ENCODE measurements at places on chromosomes 1 and 21.

DNA sequence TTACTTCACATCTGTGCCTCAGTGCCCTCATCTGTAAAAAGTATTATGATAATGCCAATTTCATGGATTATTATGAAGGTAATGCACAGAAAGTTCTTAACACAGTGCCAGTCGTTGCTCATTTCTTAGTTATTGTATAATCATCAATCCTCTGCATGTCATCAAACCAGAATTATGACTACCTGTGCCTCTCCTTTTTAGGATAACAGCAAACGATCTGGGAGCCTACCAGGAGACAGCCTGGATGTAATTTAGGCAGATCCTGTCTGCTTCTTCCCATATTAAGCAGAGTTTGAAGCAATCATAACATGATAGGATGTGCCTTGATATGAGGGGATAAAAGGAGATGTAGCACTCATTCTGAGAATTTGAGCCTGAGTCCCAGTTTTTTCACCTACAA is 177.4 kb upstream of the DPT start:
- no peaks in the 10 kb centered on the region for H3K36me3 ChIP-seq
- H3K27ac ChIP-seq: peak overlapping the region; percentile 41
- no peak overlapping the region for H3K4me3 ChIP-seq

GRCh38 chr1:4093856-4094565 is 193.9 kb upstream of the C1orf174 start:
- H3K4me1 ChIP-seq: no peaks in the 10 kb centered on the region
- H3K27ac ChIP-seq: no peak overlapping the region
- DNase-seq: peak; percentile 45

DNA sequence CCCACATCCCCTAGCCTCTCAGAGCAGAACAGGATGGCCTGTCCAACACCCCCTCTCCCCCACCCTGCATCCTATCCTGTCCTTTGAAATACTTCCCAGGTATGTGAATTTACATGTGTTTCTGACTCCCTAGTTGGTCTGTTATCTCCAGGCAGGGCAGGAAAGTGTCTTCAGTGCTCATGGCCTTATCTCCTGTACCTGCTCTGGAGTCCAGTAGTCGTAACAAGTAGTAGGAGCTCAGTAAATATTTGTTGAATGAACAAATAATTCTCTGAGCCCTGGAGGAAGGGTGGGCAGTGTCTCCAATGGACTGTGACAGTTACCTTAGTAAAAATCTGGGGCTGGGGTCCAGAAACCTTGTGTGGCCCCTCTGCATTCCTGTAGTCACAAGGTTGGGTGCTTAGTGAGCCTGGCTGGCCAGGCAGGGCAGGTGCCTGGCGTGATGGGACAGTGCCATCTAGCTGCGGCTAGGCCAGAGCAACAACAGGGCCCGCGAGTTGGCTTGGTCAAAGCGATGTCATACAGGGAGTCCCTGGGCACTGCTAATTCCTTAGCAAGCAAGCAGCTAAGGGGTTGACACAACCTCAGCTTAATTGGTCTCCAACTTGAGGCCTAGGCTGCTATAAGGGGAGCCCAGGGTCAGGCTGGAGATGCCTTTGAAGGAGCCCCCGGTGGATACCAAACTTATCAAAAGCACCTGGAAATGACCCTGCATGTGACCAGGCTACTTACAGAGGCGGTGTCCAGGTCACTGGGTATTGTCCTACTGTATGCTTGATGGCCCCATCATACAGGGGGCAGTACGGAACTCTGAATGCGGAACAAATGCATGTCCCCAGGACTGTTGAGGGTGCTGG is 89.0 kb upstream of the PPM1J start:
- peaks cover under 1% of the 10 kb centered on the region for H3K4me1 ChIP-seq
- DNase-seq: no peak
- no peak overlapping the region for H3K27ac ChIP-seq

GRCh38 chr1:156476501-156477298 is 23.9 kb downstream of the MEF2D start:
- peaks cover 66% of the 10 kb centered on the region for H3K4me1 ChIP-seq
- H3K27me3 ChIP-seq: no peaks in the 10 kb centered on the region
- peak overlapping the region; percentile 83 for H3K27ac ChIP-seq
- DNase-seq: no peak
- no peak overlapping the region for H3K4me3 ChIP-seq
- peaks cover 97% of the 10 kb centered on the region for H3K36me3 ChIP-seq

GRCh38 chr21:28338701-28339305 is 653.9 kb downstream of the LTN1 start:
- H3K4me3 ChIP-seq: no peak overlapping the region
- H3K27ac ChIP-seq: no peak overlapping the region
- H3K36me3 ChIP-seq: no peaks in the 10 kb centered on the region
- peaks cover 7% of the 10 kb centered on the region for H3K4me1 ChIP-seq
- DNase-seq: no peak

DNA sequence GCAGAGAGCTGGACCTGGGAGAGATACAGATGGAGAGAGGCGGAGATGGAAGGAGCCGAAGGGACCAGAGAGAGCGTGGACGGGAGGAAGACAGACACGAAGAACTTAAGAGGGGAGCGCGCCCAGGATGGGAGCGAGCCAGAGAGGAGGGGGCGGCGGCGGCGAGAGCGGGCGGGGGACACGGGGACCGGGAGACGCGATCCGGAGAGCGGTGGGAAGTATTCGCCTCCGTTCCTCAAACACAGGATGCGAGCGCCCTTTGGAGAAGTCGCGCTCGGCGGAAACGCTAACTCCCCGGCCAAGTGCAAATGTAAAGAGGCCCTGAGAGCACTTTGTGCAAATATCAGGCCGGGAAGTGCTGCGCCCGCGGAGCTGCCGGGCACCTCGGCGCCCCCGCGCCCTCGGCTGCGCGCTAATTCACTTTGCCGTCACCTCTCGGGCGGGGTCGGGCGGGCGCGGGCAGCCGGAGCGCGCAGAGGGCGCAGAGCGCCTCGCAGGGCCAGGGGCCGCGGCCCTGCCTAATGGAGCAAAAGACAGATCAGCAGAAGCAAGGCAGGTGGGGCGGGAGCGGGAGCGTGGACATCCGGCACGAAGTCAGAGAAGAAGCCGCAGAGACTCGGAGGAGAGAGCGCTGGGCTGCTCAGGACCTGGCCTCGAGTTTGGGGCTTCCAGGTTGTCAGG is 281.2 kb downstream of the RRAGC start:
- no peaks in the 10 kb centered on the region for H3K36me3 ChIP-seq
- H3K4me3 ChIP-seq: peak overlapping the region; percentile 37
- H3K27ac ChIP-seq: no peak overlapping the region
- peaks cover 32% of the 10 kb centered on the region for H3K27me3 ChIP-seq

- H3K27ac ChIP-seq: no peak overlapping the region
- no peaks in the 10 kb centered on the region for H3K4me1 ChIP-seq
- DNase-seq: no peak
- no peaks in the 10 kb centered on the region for H3K27me3 ChIP-seq
Observed at GRCh38 chr1:243409284-243409683, 153.4 kb downstream of the SDCCAG8 start.

- no peak for DNase-seq
- H3K4me1 ChIP-seq: no peaks in the 10 kb centered on the region
- H3K27ac ChIP-seq: no peak overlapping the region
- no peak overlapping the region for H3K4me3 ChIP-seq
- H3K36me3 ChIP-seq: no peaks in the 10 kb centered on the region
Observed at GRCh38 chr1:95893921-95894320, 659.9 kb downstream of the RWDD3 start.

DNA sequence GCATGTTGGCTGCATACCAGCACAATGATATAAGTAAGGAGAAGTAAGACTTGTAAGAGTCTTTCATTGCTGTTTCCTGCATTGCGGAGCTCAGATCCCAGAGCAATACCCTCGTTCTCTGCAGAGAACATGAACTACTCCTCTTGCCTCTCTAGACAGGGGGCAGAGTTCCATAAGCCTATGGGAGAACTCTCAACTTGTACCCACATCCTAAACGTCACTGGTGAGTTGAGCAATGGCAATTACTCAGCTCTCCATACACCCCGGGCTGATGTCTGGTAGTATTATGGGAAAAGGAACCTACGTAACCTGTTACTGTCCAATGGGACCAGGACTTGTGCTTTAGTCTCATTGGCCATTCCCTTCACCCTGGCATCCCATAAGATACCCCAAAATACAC is 27.3 kb upstream of the ZNF496 start:
- H3K4me1 ChIP-seq: peaks cover 7% of the 10 kb centered on the region
- no peak overlapping the region for H3K27ac ChIP-seq
- H3K36me3 ChIP-seq: no peaks in the 10 kb centered on the region
- H3K4me3 ChIP-seq: no peak overlapping the region

GRCh38 chr1:3186526-3186921 is 117.5 kb downstream of the PRDM16 start:
- no peaks in the 10 kb centered on the region for H3K36me3 ChIP-seq
- no peak for DNase-seq
- peak overlapping the region; percentile 25 for H3K27ac ChIP-seq

GRCh38 chr1:205260948-205261732 is 33.4 kb downstream of the TMCC2 start:
- H3K4me3 ChIP-seq: no peak overlapping the region
- no peak overlapping the region for H3K27ac ChIP-seq
- H3K36me3 ChIP-seq: no peaks in the 10 kb centered on the region

DNA sequence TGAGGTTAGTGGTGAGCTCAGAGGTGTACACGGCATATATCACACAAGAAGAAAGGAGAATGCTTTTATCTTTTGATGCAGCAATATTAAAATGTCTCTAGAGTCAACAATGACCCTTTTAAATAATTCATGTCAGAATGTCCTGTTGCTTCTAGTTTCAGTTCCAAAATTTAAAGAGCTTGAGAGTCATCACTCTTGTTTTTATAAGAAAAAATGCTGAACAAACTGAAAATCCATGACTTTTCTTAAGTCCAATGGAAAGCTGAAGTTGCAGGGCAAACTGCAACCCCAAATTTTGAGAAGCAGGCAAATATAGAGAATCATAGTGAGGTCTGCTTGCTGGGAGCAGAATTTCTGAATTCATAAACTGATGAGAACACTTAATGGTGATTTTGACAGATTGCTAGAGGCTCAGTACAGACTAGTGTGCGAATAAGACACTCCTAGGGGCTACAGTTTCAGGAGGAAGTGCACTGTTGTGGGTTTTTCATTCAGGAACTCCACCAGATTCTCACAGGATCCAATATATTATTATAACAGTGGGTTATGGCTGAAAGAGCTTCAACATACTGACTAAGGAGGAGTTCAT is 135.1 kb downstream of the CLIC6 start:
- H3K36me3 ChIP-seq: peaks cover 5% of the 10 kb centered on the region
- H3K27me3 ChIP-seq: no peaks in the 10 kb centered on the region
- H3K4me1 ChIP-seq: peaks cover 23% of the 10 kb centered on the region
- H3K27ac ChIP-seq: no peak overlapping the region
- H3K4me3 ChIP-seq: no peak overlapping the region

- H3K4me1 ChIP-seq: peaks cover 34% of the 10 kb centered on the region
- no peak for DNase-seq
- peaks cover 54% of the 10 kb centered on the region for H3K27me3 ChIP-seq
- H3K27ac ChIP-seq: no peak overlapping the region
Observed at GRCh38 chr1:190476321-190476720, 1.3 kb downstream of the BRINP3 start.

- peaks cover 16% of the 10 kb centered on the region for H3K27me3 ChIP-seq
- no peak for DNase-seq
- no peaks in the 10 kb centered on the region for H3K36me3 ChIP-seq
- peak overlapping the region; percentile 77 for H3K4me3 ChIP-seq
Observed at GRCh38 chr21:17513214-17514123, 626 bp downstream of the CXADR start.

GRCh38 chr1:210758261-210758660 is 375.7 kb downstream of the KCNH1 start:
- H3K4me1 ChIP-seq: peaks cover 9% of the 10 kb centered on the region
- H3K36me3 ChIP-seq: no peaks in the 10 kb centered on the region
- no peak for DNase-seq
- H3K27me3 ChIP-seq: no peaks in the 10 kb centered on the region
- no peak overlapping the region for H3K27ac ChIP-seq

DNA sequence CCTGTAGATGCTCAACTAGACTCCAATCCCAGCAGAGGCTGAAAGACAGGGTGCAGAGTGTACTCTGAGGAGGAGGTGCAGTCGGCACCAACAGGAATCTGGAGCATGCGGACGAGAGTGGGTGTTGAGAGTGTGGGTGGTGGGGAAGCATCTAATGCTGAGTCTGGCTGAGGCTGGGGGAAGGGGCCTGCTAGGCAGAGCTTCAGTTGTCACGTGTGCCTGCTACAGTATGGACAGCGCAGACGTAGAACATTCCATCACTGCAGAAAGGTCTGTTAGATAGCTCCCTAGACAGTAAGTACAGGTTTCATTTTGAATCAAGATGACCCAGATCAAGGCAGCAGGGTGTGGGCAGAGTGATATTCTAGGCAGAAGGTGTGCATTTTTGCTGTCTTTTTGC is 23.1 kb downstream of the SNAP47 start:
- no peak overlapping the region for H3K27ac ChIP-seq
- peaks cover 30% of the 10 kb centered on the region for H3K4me1 ChIP-seq
- DNase-seq: no peak
- no peaks in the 10 kb centered on the region for H3K27me3 ChIP-seq
- H3K36me3 ChIP-seq: peaks cover 29% of the 10 kb centered on the region
